Neural progenitor cell (in vitro differentiated cells): ENCODE measurements at places on chromosomes 3 and 15. TPM values are rescaled to one million over a fixed set of nuclear protein-coding genes. Genes with fewer than 3 reads are reported as not detected.
A peak's percentile ranks its signal among the peaks of the same experiment; 100 is the strongest.

DNA sequence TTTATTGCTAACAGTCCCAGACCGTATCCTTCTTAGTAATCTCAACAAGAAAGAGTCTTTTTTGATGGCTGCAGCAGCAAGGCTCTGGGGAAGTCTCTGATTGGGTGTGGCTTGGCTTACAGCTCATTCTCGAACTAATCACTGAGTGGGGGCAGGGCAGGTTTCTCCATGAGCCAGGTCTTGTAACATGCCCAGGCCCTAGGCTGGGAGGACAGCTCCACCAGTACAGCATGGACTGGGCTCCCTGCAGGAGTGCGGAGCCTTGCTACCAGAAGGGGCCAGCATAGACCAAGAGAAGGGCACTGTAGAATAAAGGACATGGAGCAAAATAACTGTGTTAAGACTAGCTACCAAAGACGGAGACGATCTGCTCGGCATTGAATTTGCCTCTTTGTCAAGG is 7.2 kb downstream of the CD276 start:
- H3K27me3 ChIP-seq: no peaks in the 10 kb centered on the region
- H3K36me3 ChIP-seq: no peaks in the 10 kb centered on the region
- peaks cover 28% of the 10 kb centered on the region for H3K4me1 ChIP-seq
- no peak overlapping the region for H3K27ac ChIP-seq
- H3K4me3 ChIP-seq: no peak overlapping the region
- peak; percentile 76 for DNase-seq

- no peak for DNase-seq
- H3K36me3 ChIP-seq: no peaks in the 10 kb centered on the region
- no peak overlapping the region for H3K27ac ChIP-seq
- H3K4me1 ChIP-seq: no peaks in the 10 kb centered on the region
- H3K27me3 ChIP-seq: no peaks in the 10 kb centered on the region
These were observed 78.8 kb downstream of the PDCD6IP start for GRCh38 chr3:33877187-33877586.

COL8A1 gene
- not detected in 2 replicates for total RNA-seq

CASR gene
- total RNA-seq: not detected in 2 replicates

- no peaks in the 10 kb centered on the region for H3K27me3 ChIP-seq
- peaks cover 14% of the 10 kb centered on the region for H3K4me1 ChIP-seq
- H3K4me3 ChIP-seq: peak overlapping the region; percentile 75
- H3K36me3 ChIP-seq: no peaks in the 10 kb centered on the region
- no peak for DNase-seq
These were observed 502 bp downstream of the DPH3 start for GRCh38 chr3:16264174-16264707.

DNA sequence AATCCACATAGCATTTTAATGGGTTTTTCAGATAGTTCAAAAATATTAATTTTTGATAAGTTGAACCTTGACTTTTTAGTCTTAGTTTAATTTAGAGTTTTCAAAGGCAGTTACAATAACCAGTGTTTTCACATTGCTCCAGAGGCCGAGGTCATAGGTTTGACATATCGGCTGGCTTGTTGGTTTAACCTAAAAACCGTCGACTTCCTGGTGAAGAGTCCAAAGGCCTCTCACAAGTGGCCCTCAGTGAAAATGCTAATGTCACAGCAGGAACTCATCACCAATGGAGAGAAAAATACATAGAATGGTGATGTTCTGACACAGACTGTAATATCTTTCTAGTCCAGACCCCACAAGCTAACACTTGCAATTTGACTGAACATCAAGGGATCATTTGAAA is 642.3 kb downstream of the PLOD2 start:
- no peaks in the 10 kb centered on the region for H3K4me1 ChIP-seq
- H3K4me3 ChIP-seq: no peak overlapping the region
- no peaks in the 10 kb centered on the region for H3K36me3 ChIP-seq
- DNase-seq: no peak
